ENCODE measurements at places on chromosomes 2 and 18.

GRCh38 chr18:66760559-66760958 is 156.7 kb upstream of the CDH19 start:
- no peak for DNase-seq

DNA sequence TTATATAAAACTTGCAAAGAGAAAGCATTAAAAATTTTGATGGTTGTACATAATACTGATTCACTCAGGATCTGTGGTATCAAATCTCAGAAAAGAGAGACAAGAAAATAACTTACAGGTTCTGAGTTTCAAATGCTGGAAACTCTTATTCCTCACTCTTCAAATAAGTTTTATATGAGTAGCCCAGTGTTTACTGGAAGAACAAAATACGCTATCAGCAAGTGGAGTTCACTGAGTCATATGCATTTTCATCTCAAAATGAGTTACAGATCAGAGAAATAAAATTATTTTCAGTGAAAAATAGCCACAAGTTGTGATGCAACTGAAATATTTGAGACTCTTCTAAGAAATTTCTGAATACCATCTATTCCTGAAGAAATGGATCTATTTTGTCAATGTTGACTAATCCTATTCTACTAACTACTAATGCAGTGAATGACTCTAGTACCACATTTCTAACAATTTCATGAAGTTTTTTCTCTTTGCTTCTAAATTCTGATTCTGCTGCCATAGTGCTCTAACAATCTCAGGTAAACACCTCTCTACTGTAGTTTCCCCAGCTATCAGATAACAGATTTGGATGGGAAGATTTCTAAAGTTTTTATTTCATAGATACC is 391.7 kb downstream of the ZEB2 start:
- DNase-seq, result no peak

DNA sequence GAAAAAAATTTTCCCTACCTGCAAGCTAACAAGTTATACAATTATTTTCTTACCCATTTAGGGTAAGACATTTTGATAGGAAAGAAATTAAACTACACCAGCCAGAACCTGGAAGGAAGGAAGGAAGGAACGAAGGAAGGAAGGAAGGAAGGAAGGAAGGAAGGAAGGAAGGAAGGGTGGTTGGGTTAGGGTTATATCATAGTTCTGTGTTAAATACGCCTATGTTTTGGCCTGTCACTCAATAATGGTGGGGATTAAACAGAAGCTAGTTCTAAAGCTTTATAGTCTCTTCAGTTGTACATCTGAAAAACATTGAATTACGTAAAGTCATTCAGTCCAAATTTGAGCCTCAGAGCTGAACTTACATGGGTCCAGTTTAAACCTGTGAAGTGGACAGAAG is 74.9 kb upstream of the DNMT3A start:
- no peak for DNase-seq

DNA sequence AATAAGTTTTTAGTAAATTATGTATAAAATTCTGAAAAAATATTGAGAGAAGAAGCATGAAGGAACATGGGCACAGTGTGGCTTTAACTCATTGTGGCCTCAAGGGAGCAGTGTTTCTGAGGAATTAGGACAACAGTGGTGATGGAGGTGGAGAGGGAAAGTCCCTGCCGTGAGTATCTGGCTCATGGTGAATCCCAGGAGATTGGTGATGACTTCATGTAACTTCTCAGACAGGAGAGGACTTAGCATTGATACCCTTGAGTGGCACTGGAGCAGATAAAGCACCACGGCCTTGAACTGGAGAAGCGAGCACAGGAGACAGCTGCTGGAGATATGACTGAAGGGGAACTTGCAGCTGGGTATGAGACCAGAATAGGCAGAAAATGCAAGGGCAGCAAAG is 35.0 kb upstream of the LRP1B start:
- DNase-seq, result no peak

DNA sequence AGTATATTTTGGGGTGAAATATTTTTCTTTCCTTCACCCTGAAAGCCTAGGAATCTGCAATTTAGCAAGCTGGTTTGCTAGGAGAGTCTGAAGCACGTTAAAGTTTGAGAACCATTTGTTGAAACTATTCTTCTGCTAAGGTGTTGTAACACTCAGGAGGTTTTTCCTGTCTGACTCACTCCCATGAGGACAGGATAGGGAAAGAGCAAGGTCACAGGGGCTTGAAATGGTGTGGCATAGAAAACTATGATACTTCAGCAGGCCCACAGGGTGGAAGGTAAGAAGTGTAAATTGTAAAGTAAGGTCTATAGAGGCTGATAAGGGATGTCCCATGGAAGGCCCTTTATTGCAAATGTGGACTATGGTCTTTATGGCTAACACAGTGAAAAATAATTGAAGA is 177.7 kb upstream of the ZC3H15 start:
- no peak for DNase-seq

DNA sequence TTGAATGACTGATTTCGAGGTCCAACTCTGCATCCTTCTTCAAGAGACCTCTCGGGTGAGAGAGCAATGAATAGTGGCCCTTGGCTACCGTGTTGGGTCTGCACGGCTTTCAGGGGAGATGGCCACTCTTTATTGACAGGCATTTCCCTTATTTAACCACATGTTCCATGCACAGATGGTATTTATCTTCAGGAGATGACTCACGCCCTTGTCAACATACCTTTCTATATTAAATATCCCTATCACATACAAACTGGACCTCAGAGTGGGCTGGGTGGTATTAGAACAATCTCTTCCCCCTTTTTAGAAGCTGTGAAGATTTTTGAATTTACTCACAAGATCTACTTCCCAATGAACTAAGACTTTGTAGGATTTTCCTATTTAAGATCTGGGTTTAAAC is 109.6 kb upstream of the CDC42EP3 start:
- DNase-seq, result no peak

- DNase-seq, result no peak
These were observed 114.1 kb downstream of the PKP4 start for GRCh38 chr2:158570869-158571268.

DNA sequence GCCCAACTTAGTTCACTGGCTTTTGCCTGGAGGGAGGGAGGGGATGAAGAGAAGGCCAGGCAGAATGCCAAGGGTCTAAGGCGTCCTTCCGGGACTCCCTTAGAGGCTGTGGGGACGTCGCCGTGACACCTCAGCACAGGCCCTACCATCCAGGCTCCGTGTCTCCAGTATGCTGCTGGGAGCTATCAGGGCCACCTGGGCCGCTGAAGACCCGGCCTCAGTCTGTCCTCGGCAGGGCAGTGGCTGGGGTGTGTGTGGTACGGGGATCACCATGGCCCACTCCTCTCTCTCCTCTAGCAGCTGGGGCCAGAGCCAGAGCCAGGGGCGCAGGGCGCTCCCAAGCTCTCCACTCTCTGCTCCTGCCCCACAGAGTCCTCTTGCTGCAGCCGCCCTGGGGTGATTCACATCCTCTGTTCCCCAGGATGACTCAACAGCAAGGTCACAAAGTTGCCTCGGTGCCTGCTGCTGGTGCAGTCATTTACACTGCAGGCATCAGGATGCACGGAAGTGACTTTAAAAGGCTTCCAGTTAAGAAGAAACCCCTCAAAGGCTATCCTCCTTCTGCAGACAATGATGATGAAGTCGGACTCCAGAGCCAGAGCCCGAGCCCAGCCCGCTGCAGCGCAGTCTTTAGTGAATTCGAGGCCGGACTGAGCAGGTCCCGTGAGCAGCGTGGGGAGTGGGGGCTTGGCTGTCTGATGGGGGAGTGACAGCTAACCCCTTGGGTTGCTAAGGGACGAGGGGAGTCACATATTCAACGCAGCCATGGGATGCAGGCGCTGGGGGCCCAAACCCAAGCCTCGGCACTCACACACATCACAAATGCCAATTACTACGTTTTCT is 31.9 kb downstream of the SNORC start:
- DNase-seq, result no peak

GRCh38 chr2:20496076-20496872 is 49.4 kb downstream of the RHOB start:
- peak; percentile 42 for DNase-seq

Data from NCI-H2029 (cell line).